ENCODE measurements at places on chromosomes 16 and 17.

- no peak for DNase-seq
These were observed 1.3 kb downstream of the LHX1 start for GRCh38 chr17:36938566-36939051.

DNA sequence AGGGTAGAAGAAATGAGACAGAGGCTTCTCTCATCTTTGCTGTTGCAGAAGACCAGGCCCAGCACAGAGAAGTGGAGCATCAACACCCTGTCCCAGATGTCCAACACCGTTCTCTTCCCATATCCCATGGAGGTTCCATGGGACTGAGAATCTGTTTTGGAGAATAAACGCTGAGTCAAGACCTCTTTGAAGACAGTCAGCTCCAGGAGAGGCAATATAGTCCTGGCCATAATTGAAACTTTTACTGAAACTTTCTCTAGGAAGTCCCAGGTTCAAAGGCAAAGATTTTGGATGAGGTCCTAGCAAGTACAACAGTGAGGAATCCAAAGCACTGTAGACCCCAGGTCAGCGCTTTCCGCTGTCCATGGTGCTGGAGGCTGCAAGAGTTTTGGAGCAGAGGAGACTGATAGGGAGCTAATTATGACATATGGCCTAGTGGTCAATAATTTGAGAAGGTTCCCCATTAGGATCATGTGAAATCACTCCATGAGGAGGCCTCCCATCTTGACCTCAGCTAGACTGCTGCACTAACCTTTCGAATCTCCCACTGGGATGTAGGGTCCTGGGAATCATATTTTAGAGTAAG is 36.0 kb downstream of the OSBPL7 start:
- peak; percentile 48 for DNase-seq

- no peak for DNase-seq
These were observed 7.7 kb downstream of the MSL1 start for GRCh38 chr17:40129498-40129897.

DNA sequence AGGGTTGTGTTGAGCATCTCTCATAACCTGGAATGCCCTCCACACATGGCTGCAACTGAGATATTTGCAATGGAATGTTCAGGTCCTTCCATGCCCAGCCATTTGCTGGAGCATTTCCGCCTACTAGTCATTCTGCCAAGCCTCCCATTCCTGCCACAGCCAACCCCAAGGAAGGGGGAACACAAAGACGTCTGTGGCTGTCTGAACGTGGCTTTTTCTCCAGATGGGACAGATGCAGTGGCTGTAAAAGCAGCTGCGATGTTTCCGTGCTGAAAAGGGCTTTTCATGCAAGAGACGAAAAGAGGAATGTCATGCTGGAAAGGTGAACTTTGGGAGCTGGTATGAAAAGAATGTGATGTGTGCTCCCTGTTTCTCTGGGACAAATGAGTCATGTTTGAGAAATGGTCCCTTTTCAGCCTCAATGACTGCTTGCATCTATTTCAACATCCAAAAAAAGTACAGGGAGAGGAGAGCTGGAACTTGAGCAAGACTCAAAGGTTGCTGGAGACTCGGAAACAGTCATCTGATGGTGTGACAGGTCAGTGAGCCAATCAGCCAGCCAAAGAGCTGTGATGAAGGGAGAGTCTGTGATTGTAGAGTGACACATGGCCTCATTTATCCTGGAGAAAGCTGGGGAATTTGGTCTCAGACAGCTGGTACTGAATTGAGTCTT is 208.9 kb downstream of the SHISA9 start:
- peak; percentile 99 for DNase-seq

- no peak for DNase-seq
These were observed 45.8 kb upstream of the HELZ start for GRCh38 chr17:67290711-67291291.

GRCh38 chr17:42979511-42980273 is at the start of gene PTGES3L:
Gene PTGES3L, minus strand, starts transcription at chr17:42980080. Its CDS starts 27 bp downstream, at chr17:42980053.
- peak; percentile 58 for DNase-seq

DNA sequence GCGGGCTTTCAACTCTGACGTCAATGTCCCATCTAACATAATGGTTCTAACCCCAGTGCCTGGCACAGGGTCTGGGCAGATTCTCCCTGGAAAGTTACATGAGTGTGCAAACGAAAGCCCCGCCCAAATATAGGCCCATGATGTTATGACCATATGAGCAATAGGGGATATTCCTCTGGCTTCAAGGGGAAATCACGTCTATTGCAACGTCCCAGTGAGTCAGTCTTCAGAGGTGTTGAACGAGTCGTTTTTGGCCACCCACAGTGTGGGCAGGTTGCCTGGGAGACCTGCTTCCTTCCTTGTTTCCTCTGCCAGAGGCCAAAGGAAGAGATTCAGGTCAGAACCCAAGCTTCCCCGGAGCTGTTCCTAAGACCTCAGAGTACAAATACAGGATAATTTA is 30.3 kb downstream of the PIK3R5 start:
- DNase-seq = no peak

DNA sequence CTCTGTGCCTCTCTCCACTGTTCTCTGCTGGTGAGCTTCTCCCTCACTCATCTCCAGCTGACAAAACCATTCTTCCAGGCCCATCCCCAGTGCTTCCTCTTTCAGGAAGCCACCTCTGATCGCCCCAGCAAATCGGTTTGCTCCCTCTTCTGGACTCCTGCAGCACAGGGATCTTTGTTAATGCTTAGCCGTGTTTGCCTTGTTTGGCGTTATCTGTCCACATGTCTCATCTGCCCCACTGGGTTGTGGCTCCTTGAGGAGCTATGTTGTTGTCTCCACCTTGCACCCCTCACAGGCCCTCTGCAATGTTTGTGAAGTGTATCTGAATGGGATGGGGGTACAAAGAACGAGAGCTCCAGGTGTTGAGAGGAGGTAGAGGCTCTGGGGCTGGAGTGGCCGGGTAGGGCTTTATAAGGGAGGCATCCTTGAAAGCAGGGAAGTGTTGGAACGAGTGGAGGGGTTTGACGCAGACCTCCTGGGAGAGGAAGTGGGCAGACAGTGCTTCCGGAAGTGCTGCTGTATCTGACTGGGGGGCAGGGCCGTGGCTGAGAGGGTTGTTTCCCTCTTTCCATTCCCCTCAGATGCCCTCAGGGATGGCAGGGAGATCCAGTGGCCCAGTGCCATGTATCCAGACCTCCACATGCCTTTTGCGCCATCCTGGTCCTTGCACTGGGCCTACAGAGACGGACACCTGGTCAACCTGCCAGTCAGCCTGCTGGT is 27.8 kb downstream of the CASKIN2 start:
- DNase-seq = no peak

- DNase-seq = no peak
These were observed 63.8 kb downstream of the RAP1GAP2 start for GRCh38 chr17:2860045-2860444.

GRCh38 chr17:51395621-51396020 is 135.3 kb downstream of the UTP18 start:
- no peak for DNase-seq

- DNase-seq = no peak
These were observed 5.3 kb downstream of the MT2A start for GRCh38 chr16:56613706-56614105.

GRCh38 chr17:8109661-8110455 is 8.5 kb downstream of the ALOXE3 start:
- peak; percentile 57 for DNase-seq

- no peak for DNase-seq
These were observed 51.3 kb upstream of the CCL1 start for GRCh38 chr17:34414339-34414738.

DNA sequence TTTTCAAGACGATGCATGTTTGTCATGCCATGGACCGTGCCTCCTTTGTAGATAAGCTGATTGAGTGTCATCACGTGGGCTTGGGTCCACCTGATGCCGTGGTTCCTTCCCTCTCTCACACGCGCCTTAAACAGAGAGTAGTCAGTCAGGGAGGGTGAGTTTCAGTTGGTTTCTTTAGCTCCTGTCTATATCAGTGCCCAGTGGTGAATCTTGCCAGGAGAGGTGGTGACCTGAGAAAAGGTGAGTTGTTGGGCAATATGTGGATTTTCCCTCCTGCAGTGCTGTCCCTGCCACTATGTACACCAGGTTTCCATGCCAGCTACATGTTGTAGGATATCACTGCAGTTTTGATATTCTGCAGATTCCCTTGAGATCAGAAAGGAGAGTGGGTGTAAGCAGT is 129.7 kb downstream of the LAT start:
- DNase-seq = no peak

- DNase-seq = peak; percentile 74
These were observed 13.3 kb upstream of the CD300LD start for GRCh38 chr17:74605361-74605760.

- DNase-seq = peak; percentile 56
These were observed 308.4 kb downstream of the ZFHX3 start for GRCh38 chr16:72739577-72739976.

DNA sequence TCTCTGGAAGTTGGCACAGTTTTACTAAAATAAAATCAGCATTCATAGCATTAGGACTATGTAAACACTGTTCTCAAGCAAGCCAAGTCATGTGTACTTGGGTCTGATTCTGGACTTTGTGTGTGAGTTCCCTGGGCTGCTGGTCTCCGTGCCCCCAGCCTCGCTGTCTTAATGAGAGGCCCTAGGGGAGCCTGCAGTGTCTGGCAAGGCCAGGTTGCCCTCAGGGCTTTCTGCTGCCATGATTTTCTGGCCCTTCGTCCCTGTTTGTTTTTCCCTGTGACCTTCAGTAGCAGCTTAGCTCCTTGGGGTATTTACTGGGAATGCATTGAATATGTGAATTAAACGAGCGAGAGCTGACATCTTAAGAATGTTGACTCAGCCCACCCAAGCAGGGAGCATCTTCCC is 161.8 kb downstream of the RPTOR start:
- DNase-seq = no peak

GRCh38 chr16:4332083-4332482 is 16.2 kb downstream of the GLIS2 start:
- DNase-seq = no peak

DNA sequence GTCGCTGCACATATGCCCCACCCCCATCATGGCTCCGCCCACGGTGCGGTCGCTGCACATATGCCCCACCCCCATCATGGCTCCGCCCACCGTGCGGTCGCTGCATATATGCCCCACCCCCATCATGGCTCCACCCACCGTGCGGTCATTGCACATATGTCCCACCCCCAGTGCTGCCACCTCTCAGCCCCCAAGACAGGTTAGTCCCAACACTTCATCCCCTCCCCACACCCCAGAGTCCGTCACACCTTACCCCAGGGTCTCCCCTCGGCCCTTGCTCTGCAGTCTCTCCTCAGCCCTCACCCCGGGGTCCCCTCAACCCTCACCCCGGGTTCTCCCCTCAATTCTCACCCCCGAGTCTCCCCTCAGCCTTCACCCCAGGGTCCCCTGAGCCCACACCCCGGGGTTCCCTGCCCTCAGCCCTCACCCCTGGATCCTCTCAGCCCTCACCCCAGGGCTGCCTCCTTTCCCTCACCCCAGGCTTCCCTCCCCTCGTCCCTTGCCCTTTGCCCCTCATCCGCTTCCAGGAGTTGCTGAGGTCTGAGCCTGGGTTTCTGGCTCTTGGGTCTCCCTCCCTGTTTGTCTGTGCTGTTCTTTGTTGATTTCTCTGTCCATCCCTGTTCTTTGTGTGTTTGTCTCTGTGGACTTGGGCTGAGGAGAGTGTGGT is 25.6 kb downstream of the TPSG1 start:
- no peak for DNase-seq

GRCh38 chr17:46773676-46774075 is 44.8 kb downstream of the WNT3 start:
- DNase-seq = no peak

- no peak for DNase-seq
These were observed 21.1 kb upstream of the CORO6 start for GRCh38 chr17:29643817-29644160.

- DNase-seq = peak; percentile 96
These were observed at the start of gene RSL1D1 for GRCh38 chr16:11851294-11852091. Gene RSL1D1, minus strand, starts transcription at chr16:11851542. Its CDS starts 30 bp downstream, at chr16:11851512.

- DNase-seq = no peak
These were observed 17.9 kb downstream of the GABARAPL2 start for GRCh38 chr16:75584108-75584507.

GRCh38 chr17:60563743-60564142 is 36.2 kb upstream of the PPM1D start:
- DNase-seq = no peak

DNA sequence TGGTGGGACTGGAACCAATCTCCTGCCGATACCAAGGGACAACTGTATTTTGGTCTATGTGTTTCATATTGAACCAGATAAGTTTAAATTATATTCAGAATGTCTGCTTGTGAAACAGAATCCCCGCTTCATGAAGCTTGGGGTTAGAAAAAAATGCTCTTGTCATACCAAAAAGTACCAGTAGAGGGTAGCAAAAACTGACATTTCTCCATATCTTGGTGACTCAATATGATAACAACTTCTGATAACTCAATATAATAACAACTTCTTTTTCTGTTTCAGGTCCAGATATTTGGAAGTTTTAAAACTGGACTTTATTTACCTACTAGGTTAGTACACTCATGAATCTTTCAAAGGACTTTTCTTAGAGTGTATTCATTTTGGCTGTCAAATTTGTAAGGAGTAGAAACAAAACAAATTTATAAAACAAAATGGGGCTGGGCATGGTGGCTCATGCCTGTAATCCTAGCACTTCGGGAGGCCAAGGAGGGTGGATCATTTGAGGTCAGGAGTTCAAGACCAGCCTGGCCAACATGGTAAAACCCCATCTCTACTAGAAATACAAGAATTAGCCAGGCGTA is 52.3 kb upstream of the ADCY7 start:
- peak; percentile 73 for DNase-seq

DNA sequence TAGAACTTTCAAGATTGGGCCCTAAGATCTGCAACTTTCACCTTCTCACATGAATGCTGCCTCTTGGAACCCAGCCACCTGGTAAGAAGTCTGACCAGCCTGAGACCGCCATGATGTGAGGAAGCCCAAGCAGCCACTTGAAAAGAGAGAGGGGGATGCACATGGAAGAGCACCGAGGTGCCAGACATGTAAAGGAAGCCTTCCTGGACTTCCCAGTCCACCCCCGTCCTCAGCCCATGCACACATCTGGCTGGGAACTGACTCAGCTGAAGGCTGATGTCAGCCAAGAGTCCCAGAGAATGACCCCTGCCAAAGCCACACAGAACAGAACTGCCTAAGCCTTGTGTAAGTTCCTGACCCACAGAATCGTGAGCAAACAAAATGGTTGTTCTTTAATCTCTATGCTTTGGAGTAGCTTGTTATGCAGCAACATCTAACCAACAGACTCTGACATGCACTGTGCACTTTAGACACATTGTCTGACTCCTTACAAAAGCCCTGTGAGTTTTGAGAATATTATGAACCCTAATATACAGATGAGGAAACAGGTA is 86.7 kb downstream of the RMI2 start:
- no peak for DNase-seq

GRCh38 chr17:37848690-37849616 is 75.3 kb upstream of the TBC1D3K start:
- DNase-seq = peak; percentile 98

DNA sequence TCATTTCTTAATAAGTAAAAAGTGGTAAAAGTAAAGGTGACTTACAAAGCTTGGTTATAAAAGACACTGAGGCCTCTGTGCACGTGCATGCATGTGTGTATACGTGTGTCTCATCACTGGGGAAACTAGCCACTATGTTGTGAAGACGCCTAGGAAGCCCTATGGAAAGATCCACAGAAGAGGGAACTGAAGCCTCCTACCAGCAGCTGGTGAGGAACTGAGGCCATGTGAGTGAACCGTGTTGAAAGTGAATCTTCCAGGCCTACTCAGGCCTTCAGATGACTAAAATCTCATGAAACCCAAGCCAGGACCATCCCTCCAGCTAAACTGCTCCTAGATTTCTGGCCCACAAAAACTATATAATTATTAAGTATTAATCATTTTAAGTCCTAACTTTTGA is 23.7 kb downstream of the PHLPP2 start:
- DNase-seq = no peak
